ENCODE measurements at places on chromosomes 6 and 20.

GRCh38 chr6:31879901-31880300 lies 1.1 kb upstream of the SLC44A4 start:
- DNase-seq: no peak

DNA sequence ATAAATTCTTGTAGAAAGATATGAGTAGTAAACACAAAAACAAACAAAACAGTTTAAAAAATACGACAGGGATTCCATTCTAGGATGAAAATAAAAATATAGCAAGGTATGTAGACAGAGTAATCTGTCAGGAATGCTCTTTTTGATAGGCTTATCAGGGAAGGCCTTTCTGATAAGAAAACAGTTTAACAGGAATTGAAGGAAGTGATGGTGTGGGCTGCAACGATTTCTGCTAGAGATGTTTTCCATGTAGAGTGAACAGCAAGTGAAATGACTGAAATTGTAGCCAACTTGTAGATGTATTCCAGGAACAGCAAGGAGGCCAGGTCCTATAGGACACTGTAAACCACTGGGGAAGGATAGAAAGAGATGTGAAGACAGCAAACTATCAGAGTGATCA lies 689.7 kb upstream of the GJE1 start:
- DNase-seq: no peak

- no peak for DNase-seq
Measured at GRCh38 chr6:15171026-15171425, 74.8 kb upstream of the JARID2 start.

DNA sequence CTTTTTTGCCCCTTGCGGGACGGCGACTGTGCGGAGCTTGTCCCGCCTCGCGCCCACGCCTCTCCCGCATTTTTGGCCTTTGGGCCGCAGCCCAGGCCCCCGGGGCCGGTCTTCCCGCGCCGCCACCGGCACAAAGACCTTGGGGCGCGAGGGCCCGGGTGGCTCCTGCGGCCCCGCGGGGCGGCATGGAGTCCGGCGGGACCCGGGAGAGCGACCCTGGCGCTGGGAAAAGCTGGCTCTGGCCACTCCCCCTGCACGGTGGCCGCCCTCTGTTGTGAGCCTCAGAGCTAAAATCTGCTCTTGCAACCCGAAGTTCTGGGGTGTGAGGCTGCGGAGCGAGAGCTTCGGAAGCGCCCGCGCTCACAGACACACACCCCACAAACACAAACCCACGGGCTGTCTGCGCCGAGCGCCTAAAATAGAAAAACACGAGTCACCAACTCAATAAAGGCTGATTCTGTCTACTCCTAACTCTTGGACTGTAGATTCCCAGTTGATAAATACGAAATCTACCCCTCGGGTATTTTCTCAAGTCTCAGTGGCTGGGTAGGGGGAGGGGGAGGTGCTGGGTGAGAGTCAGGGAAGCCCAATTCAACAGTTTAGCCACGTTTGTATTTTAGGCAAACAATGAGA lies 496 bp upstream of the BEND3 start:
- DNase-seq: no peak

DNA sequence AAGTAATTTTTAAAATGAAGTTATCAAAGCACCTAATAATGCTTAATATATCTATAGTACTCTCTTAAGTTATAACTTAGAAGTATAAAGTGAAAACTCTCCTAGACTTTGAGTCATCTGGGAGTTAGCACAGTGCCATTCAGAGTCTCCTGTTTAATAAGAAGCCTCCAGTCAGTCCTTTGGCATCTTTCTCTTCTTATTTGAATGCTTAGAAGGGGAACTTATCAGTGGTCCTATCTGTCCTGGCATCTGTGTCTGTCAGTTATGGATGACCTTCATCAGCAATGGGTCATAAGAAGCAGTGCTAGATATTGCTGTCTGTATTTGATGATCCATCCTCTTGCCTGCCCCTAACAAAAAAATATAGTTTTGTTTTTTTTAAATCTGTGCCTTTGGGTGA lies 15.2 kb downstream of the TMEM200A start:
- DNase-seq: no peak

All from H1 (cell line).